ENCODE measurements at places on chromosomes 3 and 15.

DNA sequence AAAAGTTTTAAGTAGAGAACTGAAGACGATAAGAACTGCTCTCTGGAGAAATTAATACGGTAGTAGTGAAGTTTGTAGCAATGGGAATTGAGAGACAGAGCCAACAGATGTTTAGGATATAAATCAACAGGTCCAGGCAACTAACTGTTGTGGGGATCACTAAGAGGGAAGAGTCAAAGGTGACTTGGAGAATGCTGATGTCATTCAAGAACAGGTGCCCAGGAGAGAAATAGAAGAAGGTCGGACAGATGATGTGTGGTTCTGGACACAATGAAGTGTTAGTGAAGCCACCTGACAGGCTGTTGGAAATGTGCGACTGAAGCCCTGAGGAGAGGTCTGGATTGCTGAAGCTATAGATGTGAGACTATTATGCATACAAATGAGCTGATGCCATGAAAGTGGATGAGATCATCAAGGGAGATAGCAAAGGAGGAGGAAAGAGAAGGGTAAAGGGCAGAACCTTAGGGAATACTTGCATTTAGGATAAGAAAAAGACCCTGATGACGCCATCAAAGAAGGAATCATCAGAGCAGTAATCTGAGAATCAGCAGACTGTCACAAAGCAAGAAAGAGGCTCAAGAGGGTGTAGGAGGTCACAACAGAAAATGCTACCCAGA is 183.7 kb downstream of the FRMD5 start:
- DNase-seq = no peak

DNA sequence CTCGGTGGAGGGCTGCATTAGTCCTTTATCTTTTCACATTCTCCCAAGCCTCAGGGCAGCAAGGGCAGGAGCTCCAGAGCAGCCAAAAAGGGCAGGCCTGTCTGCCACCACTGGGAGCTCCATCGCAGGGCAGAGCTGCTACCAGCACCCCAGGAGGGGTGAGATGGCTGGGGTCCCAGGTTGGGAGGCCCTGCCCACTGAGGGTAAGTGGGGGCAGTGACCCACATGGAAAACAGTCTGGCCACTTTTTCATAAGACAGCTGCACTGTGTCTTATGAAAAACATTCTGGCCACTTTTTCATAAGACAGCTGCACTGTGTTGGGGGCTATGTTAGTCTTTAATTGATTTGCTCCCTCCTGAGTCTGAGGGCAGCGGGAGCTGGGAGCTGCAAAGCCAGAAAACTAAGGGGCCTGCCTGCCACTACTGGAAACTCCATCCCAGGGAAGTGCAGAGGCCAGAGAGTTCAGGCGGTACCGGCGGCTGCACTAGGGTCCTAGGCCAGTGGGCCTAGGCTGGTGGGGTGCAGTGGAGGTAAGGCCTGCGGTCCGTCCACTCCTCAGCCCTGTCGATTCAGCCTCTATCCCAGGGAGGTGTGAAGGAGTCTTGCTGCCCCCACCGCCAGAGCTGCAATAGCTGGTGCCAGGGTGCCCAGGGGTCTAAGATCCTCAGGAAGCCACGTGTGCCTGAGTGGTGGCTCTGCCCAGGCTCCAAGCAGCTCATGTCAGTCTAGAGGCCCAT is 45.4 kb downstream of the TMCO5A start:
- no peak for DNase-seq

DNA sequence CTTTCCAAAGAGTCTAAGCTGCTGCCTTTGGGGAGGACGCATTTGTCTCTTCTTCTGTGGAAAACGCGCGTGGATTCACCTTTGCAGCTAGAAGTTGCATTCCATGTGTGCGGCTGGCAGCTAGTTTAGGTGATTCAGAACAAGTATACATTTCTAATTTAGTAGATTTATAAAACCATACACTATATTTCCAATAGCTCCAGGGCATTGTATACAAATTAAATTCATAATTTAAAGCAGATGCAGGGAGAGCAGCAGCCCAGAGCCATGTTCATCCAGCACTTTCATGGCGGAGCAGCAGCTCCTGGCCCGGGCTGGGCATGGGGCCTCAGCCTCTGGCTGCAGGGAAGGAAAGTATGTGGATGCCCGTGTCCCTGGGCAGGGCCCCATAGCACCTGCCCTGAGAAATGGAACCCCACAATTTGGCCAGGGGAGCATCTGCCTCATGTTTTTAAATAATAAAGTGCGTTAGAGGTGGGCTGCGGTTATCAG is 42.8 kb upstream of the SEC22A start:
- DNase-seq = no peak

GRCh38 chr3:7075117-7075516 is 214.2 kb downstream of the GRM7 start:
- no peak for DNase-seq

DNA sequence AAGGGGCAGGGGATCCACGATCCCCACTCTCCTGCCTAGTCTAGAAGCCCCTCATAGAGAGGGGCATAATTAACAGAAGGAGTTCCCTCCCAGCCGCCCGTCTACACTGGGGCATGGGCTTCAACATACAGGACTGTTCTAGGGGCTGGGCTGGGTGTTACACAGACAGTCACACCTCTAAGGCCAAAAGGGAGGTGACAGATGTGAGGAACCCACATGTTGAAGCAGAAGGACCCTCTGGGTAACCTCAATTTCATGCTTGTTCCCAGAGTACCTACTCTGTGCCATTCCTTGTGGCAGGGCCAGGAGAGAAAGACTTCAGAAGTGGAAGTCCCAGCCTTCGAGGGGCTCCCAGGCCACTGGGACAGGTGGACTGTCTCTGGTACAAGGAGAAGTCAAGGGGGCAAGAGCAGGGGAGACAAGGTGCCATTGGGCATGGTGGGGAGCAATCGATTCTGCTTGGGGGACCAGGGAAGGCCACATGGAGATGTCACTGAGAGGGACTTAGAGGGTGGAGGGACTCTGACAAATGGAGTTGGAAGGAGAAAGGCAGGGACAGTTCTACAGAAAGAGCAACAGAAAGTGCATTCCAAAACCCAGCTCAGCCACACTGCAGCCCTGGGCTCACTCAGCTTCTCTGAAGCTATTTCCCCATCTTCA is 71.3 kb downstream of the CPN2 start:
- DNase-seq = no peak

DNA sequence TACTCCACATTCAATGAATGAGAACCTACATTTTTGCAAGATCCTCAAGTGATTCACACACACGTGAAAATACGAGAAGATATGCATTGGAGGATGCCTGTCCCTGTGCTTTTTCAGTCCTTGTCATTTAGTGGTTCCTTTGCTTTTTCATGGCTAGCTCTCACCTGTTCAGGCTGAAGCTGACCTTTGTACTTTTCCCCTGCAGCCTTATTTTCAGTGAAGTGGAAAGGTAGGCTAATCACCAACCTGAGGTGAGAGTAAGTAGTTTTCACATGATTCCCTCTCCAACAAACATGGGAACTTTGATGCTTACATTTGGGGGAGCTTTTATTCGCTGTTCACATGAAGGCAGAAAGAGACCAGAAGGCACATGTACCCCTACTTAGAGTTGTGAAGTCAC is 8.3 kb downstream of the ITPR1 start:
- no peak for DNase-seq

DNA sequence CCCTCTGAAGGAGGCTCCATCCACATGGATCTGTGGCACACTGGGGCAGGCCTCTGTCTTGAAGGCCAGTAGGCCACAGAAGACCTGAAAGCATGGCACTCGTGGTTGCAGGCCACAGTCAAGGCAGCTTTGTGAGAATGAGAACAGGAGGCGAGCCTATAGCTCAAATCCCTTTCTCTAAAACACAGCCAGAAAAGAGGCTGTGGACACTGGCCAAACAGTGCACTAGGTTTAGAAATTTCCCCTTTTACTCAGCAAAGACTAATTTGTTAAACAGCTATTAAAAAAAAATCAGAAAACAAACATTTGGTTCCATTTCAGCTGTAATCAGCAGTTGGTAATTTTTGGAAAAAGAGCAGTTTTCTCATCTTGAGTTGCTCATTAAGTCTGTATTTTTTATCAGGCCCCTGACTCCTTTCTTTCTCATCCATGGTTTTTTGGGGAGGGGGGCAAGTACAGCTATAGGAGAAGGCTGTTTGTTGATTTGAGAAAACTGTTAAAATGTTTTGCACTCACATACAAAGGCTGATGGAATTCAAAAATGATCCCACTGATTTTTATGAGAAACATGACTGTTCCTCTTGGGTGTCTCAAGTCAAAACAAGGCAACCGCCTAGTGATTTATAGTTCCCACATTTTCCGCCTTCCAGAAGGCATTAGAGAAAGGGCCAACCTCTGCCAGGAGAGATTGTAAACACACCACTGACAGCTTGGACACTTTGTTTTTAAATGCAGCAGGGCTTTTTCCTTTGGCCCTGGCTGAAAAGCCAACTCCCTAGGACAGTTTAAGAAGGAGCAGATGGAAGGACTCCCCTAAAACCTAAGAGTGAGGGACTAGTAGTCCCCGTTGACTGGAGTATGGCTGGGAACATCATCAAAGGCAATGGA is 28.1 kb downstream of the PARP16 start:
- no peak for DNase-seq

DNA sequence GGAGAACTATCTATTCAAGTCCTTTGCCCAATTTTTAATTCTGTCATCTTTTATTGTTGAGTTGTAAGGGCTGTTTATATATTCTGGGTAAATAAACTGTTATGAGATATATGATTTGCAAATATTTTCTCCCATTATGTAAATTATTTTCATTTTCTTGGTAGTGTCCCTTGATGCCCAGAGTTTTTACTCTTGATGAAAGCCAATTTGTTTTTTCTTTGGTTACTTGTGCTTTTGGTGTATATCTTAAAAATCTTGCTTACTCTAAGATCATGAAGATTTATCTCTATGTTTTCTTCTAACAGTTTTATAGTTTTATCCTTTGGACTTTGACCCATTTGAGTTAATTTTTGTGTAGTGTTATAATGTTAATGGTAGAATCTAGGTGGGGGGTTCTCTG is 44.5 kb downstream of the TIMP4 start:
- DNase-seq = no peak

DNA sequence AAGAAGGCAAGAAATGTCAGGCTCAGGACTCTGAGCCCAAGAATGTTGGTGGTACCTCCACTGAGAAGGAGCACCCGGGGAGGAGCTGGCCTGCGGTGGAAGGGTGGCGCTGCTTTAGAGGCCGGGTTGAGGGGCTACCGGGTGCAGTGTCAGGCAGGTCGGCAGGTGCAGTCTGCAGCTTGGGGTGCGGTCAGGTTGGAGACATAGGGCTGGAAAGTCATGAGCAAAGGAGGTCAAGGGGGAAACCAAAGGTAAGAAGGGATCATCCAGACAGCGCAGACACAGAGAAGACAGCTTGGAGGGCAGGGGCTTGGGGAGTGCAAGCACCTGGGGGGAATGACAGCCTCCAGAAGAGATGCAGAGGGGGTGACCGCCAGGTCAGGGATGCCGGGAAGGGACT is 274.4 kb upstream of the LYSMD4 start:
- DNase-seq = no peak

DNA sequence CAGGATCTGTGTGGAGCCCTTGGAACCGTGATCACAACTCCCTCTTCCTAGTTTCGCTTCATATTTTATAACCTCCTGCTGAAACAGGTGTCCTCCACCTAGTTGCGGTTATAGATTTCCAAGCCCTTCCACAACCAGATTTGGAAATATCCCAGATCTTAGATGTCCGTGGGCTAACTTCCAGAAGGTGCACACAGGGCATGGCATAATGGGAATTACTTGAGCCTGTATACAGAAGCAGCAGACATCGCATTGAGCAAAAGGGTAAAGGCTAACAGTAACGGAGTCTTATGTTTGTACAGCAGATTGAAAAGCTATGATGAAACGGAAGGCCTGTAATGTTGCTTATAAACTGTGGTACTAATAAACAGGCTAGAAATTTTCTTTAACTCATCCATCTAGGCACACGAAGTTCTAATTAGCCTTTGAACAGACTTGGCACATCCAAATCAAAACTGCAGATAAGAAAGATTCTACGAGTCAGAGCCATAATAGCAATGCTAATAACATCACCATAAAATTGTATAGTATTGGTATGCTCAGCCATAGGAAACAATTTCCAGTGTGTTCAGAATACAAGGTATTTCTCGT is 1.2 kb upstream of the USF3 start:
- peak; percentile 17 for DNase-seq

- DNase-seq = peak; percentile 41
Observed at GRCh38 chr3:59388555-59389270, 338.9 kb upstream of the CFAP20DC start.

- no peak for DNase-seq
Observed at GRCh38 chr15:26893351-26894065, 26.6 kb downstream of the GABRA5 start.

Measured in GM13976 (cell line).